ENCODE measurements at places on chromosomes 7 and 10. TPM values are rescaled to one million over a fixed set of nuclear protein-coding genes. Genes with fewer than 3 reads are reported as not detected.
A peak's percentile ranks its signal among the peaks of the same experiment; 100 is the strongest.

GRCh38 chr7:130363026-130363847, 17.1 kb upstream of the CPA1 start:
- H3K4me3 ChIP-seq = no peak overlapping the region
- H3K36me3 ChIP-seq = peaks cover 5% of the 10 kb centered on the region
- H3K27me3 ChIP-seq = no peaks in the 10 kb centered on the region
- no peak for DNase-seq

HIF1AN gene
- total RNA-seq = 50.6 TPM

LLCFC1 gene
- total RNA-seq = not detected

- no peak overlapping the region for H3K27ac ChIP-seq
- peaks cover 14% of the 10 kb centered on the region for H3K36me3 ChIP-seq
- no peak for DNase-seq
- H3K4me3 ChIP-seq = no peak overlapping the region
Measured at GRCh38 chr7:43701500-43701854, 27.8 kb downstream of the COA1 start.

- peaks cover 3% of the 10 kb centered on the region for H3K4me1 ChIP-seq
- no peak overlapping the region for H3K4me3 ChIP-seq
- peaks cover 50% of the 10 kb centered on the region for H3K27me3 ChIP-seq
- no peaks in the 10 kb centered on the region for H3K36me3 ChIP-seq
- no peak for DNase-seq
Measured at GRCh38 chr7:42739638-42740037, 172.2 kb downstream of the C7orf25 start.

TRPV5 gene
- total RNA-seq = not detected

- peak overlapping the region; percentile 81 for H3K4me3 ChIP-seq
- peaks cover 78% of the 10 kb centered on the region for H3K4me1 ChIP-seq
- H3K27ac ChIP-seq = peak overlapping the region; percentile 70
- no peaks in the 10 kb centered on the region for H3K27me3 ChIP-seq
- DNase-seq = no peak
- H3K36me3 ChIP-seq = no peaks in the 10 kb centered on the region
Measured at GRCh38 chr10:32955790-32956189, 2.2 kb downstream of the ITGB1 start.

ANKRD16 gene
- total RNA-seq = 9.5 TPM

- H3K4me3 ChIP-seq = peak overlapping the region; percentile 65
- no peaks in the 10 kb centered on the region for H3K36me3 ChIP-seq
- H3K27ac ChIP-seq = no peak overlapping the region
- H3K27me3 ChIP-seq = peaks cover 66% of the 10 kb centered on the region
- DNase-seq = no peak
Measured at GRCh38 chr10:97196223-97197029, 10.7 kb upstream of the SLIT1 start.
